ENCODE measurements at places on chromosomes 13 and 19. TPM values are rescaled to one million over a fixed set of nuclear protein-coding genes. Genes with fewer than 3 reads are reported as not detected.
A peak's percentile ranks its signal among the peaks of the same experiment; 100 is the strongest.

The HRC gene
- not detected for polyA plus RNA-seq

The FXYD1 gene
- 0.83 TPM for polyA plus RNA-seq

GRCh38 chr13:19836472-19836871 is 27.0 kb downstream of the ZMYM5 start:
- peak overlapping the region; percentile 20 for H3K27ac ChIP-seq
- peaks cover 1% of the 10 kb centered on the region for H3K27me3 ChIP-seq
- no peak for DNase-seq
- H3K4me1 ChIP-seq: peaks cover 3% of the 10 kb centered on the region
- no peak overlapping the region for H3K4me3 ChIP-seq

The PNMA8B gene
- not detected for polyA plus RNA-seq

The IFNL4 gene
- polyA plus RNA-seq: not detected

- no peaks in the 10 kb centered on the region for H3K4me1 ChIP-seq
- no peak for DNase-seq
- no peak overlapping the region for H3K4me3 ChIP-seq
- H3K27ac ChIP-seq: no peak overlapping the region
Observed at GRCh38 chr19:4357921-4358326, 14.6 kb downstream of the MPND start.

- peaks cover 30% of the 10 kb centered on the region for H3K36me3 ChIP-seq
- H3K4me1 ChIP-seq: peaks cover 44% of the 10 kb centered on the region
- H3K4me3 ChIP-seq: peak overlapping the region; percentile 96
- no peak for DNase-seq
- peak overlapping the region; percentile 19 for H3K27ac ChIP-seq
- H3K27me3 ChIP-seq: peaks cover 17% of the 10 kb centered on the region
Observed at GRCh38 chr19:44498988-44499387, 1.3 kb downstream of the ZNF180 start.

The ZNF850 gene
- polyA plus RNA-seq: 0.22 TPM

DNA sequence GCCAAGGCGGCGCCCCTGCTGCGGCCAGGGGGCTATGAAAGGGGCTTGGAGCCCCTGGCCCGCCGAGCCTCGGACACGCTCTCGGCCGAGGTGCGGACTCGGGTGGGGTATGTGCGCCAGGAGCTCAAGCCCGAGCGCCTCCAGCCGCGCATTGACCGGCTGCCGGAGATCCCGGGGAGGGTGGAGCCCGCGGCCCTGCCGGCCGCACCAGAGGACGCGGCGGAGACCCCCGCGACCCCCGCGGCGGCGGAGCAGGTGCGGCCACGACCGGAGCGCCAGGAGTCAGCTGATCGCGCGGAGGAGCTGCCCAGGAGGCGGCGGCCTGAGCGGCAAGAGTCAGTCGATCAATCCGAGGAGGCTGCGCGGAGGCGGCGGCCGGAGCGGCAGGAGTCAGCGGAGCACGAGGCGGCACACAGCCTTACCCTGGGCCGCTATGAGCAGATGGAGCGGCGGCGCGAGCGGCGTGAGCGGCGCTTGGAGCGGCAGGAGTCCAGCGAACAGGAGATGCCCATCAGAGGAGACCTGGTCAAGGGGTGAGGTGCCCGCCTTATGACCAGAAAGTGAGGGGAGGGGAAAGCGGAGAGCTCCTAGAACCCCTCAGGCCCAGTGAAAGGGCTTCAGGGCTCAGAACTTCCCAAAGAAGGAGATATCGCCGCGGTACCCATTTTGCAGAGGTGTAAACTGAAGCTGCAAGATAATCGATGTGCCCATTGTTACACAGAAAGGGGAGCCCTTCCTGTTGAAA is 8.8 kb upstream of the SHKBP1 start:
- H3K36me3 ChIP-seq: no peaks in the 10 kb centered on the region
- H3K4me3 ChIP-seq: no peak overlapping the region
- DNase-seq: no peak
- H3K27ac ChIP-seq: no peak overlapping the region
- H3K4me1 ChIP-seq: peaks cover 16% of the 10 kb centered on the region

Data from immature natural killer cell (primary cell).